ENCODE measurements at places on chromosomes 7 and 10.

DNA sequence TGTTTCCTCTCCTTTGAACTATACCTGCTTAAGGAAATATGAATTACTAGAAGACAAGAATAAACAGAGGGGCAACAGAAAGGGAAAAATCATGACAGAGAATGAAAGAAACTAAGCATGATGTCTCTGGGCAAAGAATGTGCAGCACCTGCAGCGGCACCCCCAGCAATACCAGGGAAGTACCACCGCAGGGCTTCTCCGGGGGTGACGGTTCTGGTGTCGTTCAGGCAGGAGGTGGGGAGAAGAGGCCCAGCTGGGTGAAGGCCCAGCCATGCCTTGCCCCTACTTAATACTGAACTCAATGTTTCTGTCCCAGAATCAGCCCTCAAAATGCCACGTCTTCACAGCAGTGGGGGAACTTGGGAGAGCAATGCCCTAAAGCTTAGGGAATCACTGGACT is 337.6 kb downstream of the CDC14C start:
- DNase-seq: no peak

- no peak for DNase-seq
These were observed 802.3 kb upstream of the SORCS1 start for GRCh38 chr10:107966826-107967225.

- DNase-seq: no peak
These were observed 918 bp downstream of the CALHM2 start for GRCh38 chr10:103451091-103451813.

GRCh38 chr7:142808461-142808801 is 37.7 kb downstream of the PRSS2 start:
- no peak for DNase-seq

DNA sequence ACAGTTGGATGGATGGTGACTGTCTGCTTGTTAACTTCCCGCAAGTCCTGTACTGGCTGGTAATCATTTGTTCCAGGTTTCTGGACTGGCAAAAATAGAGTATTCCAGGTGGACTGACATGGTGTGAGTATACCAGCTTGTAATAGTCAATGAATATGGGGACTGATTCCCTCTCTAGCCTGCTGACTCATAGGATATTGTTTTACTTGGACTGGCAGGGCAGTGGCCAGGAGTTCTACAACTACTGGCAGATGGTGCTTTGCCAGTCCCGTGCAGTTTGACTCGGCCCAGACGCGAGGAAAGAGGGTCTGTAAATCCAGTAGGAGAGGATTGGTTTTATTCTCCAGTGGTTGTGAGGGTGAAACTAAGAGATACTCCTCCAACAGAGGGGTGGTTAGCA is 78.0 kb downstream of the PRR15 start:
- DNase-seq: no peak

GRCh38 chr7:101527844-101528667 is 101.0 kb downstream of the MYL10 start:
- no peak for DNase-seq

- DNase-seq: no peak
These were observed 38.6 kb downstream of the BPGM start for GRCh38 chr7:134685250-134685649.

GRCh38 chr7:36615852-36616540 is 108.3 kb downstream of the AOAH start:
- DNase-seq: no peak

DNA sequence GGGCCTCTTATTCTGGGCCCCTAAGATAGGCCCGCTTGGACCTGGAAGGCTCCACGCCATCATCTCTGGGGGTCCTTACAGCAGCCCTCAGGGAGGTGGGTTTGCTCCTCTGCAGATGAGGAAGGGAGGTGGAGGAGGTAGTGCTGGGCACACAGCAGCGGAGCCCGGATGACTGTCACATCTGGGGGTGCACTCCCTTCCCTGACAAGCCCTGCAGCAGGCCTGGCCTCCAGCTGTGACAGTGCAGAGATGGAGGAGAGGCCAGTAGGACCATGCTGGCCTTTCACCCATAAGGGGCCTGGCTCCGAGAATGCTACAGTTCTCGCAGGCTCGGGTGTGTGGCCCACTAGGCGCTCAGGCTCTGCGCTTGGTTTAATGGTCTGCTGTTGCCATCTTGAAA is 9.2 kb downstream of the GDF2 start:
- no peak for DNase-seq

DNA sequence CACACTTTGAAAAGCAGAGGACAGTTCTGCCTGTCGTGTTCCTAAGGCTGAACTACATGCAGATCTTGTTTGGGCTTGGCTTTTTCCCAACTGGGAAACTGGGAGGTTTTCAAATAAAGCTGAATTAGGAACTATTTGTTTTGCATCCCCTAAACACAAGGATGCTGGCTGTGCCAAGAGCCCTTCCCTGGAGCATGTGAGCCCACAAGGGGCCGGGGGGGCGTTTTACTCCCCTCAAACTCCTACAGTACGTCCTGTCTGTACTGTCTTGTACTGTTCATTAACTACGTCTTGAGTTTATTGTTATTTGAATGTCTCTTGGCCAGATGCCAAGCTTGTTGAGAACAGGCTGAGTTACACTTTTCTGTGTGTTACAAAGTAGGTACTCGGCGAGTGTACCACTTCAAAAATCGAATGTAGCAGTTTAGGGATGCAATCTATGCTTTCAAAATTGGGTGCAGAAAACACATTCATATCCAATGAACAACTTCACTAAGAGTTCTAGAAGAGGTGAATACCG is 94.9 kb downstream of the GFRA1 start:
- DNase-seq: no peak

- no peak for DNase-seq
These were observed 16.7 kb upstream of the FRA10AC1 start for GRCh38 chr10:93718937-93719725.

DNA sequence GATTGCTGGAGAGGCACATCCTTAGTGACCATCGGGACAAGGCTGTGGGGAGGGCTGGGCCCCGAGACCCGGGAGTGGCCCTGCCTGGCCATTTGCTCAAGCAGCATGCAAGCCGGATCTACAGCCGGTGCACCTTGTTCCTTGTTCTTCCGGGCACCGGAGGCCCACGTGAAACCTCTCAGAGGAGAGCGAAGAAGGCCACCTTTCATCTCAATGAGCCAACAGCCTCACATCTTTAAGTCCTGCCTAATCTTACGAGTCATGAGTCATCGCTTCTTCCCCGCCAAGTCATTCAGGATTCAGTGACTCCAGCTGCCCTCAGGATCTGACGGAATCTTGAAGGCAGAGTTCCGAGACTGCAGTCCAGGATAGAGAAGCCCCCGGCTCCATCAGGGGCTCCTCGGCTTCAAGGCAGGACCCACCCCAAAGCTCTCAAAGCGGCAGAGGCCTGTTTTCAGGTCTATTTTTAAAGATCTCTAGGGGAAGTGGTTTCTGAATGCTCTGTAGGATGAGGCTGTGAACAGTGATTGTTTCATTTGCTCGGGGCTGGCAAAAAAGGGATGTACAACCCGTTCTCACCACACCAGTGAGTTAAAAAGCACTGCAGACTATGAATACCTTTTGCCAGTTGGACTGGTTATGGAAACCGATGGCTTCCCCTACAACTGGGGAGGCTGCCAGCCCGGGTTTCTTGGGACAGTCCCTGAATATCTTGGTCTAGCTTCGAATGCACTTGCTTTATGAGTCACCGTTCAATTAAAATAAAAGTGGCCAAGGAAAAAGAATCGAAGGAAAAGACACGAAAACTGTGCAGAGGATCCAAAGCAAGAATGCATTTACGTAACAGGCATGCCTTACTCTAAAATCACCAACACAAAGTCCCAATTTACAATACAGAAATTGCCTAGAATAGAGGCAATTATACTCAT is 57.2 kb upstream of the ECHDC3 start:
- peak; percentile 44 for DNase-seq

GRCh38 chr10:10796774-10797415 is 220.8 kb upstream of the CELF2 start:
- no peak for DNase-seq

DNA sequence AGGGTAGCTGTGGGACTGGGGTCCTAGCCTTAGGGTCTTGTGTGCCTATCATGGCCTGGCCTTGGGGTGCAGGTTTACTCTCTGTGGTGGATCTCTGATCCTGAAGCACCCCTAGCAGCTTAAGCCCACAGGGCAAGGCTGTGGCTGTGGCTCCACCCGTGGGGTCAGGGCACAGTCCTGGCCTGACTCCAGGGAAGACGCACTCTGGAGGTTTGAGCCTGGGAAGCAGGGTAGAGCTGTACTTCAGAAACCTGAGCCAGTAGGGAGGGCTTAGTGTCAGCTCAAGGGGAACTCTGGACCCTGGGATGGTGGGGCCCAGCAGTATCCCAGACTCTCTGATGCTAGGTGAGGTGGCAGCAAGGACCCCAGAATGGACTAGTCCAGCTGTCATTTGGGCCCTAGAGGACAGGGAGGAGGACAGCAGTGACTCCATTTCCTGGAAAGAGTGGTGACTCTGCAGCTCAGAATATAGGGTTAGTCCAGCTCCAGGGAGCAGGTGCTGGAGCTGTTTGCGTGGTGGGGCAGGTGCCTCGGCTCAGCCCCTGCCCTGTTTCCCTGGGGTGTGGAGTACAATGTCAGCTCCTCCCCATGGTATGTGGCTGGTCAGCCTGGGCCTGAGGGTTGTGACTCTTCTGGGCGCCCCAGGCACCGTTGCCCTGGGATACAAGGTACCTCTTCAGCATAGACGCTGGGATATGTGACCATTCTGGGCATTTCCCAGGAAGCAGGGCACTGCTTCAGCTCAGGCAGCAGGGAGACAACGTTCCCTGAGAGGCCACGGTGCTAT is 15.8 kb downstream of the GTPBP4 start:
- no peak for DNase-seq

DNA sequence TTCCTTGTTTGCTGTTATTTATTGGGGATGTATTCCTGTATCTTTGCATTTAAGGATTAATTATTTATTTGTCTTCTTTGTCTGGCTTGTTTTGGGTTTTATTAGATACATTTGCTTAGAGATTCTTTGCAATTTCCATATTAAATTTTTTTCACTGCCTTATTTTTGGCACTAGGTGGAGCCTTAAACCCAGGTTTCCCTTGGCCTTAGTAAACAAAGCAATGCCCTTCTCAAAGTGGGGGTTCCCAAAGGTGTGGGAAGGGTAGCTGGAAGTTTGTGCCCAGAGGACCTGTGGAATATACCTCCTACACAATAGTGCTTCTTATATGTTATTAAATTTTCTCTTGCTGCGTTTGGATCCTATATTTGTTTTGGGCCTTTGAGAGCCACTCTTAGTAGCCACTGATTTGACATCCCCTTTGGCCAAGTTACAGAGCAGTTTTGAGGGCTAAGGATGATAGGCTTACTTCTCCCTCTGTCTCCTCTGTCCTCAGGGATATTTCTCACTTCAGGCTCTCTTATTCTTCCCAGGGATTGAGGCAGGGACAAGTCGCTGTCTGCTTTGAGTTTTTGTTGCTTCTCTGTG is 162.3 kb downstream of the ITGB1 start:
- no peak for DNase-seq

DNA sequence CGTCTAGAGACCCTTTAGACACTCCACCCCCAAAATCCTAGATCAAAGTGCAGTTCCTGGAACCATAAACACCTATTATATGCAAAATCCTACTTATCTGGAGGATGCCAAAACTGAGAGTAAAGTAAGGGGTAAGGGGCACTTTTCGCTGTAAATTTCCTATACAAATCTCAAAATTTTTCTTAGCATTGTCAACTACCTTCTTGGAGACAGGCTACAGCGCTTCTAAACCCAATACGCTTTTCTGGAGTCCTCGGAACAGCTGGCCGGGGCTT is 10.4 kb downstream of the TWIST1 start:
- DNase-seq: no peak

DNA sequence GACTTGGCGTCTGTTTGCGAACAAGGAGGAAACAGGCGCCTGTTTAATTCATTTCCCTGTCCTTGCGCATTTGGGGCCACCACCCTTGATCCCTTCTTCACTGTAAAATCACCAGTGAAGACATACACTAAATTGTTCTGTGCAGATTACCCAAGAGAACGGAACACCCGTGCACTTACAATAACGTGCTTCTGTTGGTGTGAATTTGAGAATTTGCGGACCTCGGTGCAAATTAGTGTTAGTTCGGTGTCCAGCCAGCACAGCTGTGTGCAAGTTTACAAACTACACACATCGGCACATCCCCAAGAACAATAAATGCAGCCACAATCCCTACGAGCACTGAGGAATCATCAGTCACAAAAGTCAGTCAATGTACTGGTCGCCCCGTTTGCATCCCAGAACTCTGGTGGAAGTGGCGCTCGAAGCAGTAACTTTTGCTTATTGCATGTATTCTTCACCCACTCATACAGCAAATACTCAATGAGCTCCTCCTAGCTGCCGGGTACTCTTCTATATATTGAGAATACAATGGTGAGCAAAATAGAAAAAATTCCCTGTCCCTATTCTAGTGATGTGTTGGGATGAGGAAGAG is 786 bp upstream of the CNOT4 start:
- no peak for DNase-seq

- no peak for DNase-seq
These were observed 72.0 kb upstream of the TES start for GRCh38 chr7:116138202-116138801.

DNA sequence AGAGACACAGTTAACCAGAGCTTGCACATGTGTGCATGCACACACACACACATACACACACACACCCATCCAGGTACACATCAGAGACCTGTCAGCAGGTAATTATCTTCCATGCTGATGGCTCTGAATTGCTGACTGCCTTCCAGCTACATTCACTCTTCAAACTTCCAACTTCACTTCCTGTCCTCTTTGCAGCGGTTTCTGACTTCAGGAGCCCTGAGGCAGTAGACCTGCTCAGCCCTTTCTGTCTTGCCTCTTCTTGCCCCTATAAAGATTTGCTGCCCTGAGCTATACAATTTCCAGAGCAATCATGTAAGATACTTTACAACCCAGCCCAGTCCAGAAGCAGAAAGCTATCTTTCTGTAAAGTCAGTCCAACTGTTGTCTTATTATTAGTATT is 310.2 kb downstream of the FGFR2 start:
- DNase-seq: no peak

DNA sequence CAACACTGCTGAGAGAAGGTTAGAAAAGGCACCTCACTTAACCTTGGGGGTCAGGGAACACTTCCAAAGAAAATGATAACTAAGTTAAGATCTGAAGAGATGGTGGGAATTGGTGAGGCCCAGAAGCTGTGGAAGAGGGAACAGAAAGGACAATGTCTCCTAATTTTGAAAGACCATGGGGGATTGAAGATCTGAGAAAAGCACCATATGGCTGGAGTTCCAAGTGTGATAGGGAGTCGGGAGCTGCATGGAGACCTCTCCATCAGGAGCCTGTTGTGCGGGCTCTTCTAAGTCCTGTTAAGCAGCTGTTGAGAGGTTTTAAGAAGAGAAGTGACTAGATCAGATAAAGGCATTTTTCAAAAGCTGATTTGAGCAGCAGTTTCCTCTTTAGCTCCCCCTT is 254.3 kb downstream of the CDK14 start:
- no peak for DNase-seq

- no peak for DNase-seq
These were observed 9.9 kb downstream of the FAM131B start for GRCh38 chr7:143352531-143353002.
